PC-3 (cell line): ENCODE measurements at places on chromosomes 11 and 22.

GRCh38 chr11:23995891-23996290, 501.0 kb upstream of the LUZP2 start:
- no peaks in the 10 kb centered on the region for H3K27me3 ChIP-seq
- peak; percentile 44 for DNase-seq
- peaks cover 13% of the 10 kb centered on the region for H3K4me1 ChIP-seq
- H3K4me3 ChIP-seq: no peak overlapping the region

DNA sequence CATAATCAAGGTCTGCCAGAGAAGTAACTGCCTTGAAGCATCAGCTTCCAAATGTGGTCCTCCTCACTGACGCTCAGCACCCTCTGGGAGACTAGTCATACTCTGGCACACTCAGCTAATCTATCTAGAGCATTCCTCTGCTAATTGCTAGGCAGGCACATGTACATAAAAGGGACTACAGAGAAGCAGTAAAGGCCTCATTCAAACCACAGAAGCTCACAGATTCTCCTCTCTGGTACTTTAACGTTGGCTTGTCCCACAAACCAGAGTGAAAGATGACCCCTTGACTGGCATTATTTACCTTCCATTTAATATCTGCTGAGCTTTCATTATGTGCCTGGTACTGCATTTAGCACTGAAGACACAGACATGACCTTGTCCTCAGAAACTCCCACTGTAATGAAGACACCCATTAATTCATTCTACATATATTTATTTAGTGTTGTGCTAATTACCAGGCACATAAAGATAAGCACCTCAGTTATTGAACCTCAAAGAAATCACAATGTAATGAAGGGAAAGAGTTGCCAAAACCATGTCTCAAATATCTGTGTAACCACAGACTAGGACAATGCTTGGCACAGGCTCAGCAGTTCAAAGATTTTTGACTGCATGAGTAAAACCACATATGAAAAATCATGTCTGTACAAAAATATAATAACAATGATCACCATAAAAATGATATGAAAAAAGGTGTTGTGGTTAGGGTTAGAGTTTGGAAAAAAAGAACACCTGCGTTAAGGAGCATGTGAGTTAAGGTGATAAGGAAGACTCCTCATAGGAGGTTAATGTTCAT, 550.4 kb downstream of the DLG2 start:
- peaks cover 16% of the 10 kb centered on the region for H3K4me1 ChIP-seq
- no peaks in the 10 kb centered on the region for H3K36me3 ChIP-seq
- peak overlapping the region; percentile 9; the same call in 1 of the 2 replicates for H3K27ac ChIP-seq
- peak; percentile 91 for DNase-seq

DNA sequence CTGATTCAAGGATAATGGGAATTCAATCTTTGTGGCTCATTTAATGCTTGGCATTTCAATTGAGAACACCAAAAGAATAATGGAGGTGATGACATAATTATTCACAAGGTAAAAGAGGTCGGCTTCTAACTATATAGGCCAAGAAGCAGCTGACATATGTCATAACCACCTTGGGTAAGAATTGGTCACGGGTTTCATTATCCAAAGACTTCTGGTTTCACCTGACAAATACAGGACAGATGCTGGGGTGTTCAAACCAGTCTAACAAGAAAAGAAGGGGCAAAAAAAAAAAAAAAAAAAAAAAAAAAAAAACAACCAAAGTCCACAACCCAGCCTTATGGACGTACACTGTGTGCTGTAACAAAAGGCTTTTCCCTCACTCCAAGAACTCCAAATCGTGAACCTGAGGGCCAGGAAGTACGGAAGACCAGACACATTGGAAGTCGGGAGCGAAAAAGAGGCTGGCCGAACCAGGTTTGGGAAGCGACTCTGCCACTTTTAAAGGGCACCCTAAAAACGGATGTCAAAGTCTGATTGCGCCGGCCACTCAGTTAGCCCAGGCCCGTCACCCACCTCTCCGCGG, 385 bp downstream of the HARBI1 start:
- H3K36me3 ChIP-seq: no peaks in the 10 kb centered on the region
- DNase-seq: no peak
- peaks cover 15% of the 10 kb centered on the region for H3K4me1 ChIP-seq
- no peaks in the 10 kb centered on the region for H3K27me3 ChIP-seq

GRCh38 chr11:92789761-92790160, 179.7 kb upstream of the MTNR1B start:
- H3K27ac ChIP-seq: no peak overlapping the region
- DNase-seq: no peak
- H3K4me3 ChIP-seq: no peak overlapping the region
- H3K4me1 ChIP-seq: no peaks in the 10 kb centered on the region

DNA sequence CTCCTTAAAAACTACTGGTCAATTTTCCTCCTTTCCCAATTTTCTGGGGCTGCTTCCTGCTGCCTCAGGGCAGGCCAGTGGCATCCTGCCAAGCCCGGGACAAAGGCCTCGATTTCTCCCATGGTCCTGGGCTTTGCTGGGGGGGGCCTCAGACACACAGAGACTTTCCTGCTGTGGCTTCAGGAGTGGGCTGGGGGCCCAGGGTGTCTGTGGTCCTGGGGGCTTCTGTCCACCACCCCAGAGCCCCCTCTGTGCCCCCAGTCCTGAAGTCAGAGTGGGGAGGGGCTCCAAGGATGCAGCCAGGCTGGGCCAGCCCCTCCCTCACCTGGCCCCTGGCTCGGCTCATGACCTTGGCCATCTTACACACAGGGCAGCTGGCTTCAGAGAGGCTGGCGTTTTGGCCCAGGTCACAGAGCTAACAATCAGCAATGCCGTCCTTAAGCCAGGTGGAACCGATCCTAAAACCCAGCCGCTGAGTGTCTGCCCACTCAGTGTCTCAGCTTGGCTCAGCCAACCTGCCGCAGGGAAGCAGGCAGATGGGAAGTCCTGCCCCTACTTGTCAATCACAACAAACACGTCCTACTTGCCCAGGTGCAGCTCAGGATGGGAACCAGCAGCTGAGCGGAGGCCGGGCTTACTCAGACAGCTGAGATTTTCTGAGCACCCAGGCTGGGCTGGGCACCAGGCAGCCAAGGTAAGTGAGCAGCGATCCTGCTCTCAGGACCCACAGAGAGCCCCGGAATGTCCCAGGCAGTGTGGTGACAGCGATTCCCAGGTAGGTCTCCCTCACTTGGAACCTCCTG, 34.6 kb downstream of the OSBPL5 start:
- no peaks in the 10 kb centered on the region for H3K27me3 ChIP-seq
- DNase-seq: peak; percentile 51
- H3K4me1 ChIP-seq: peaks cover 13% of the 10 kb centered on the region
- H3K27ac ChIP-seq: no peak overlapping the region
- H3K4me3 ChIP-seq: no peak overlapping the region
- H3K36me3 ChIP-seq: no peaks in the 10 kb centered on the region

DNA sequence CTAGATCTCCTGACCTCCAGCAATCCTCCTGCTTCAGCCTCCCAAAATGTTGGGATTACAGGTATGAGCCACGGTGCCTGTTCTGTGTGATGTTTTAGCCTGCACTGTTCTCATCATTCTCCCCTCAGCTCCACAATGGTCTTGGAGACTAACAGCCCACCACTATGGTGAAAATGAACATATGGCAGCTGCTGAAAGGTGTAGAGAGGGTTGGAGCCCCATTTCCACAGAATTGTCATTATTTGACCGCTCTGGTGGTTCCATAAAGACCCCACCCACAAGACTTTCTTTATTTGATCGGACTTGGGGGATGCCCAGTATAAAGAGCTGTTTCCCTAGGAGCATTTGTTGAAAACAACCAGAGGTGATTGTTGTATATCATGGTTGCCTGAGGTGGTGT, 67.9 kb upstream of the SEPTIN5 start:
- H3K4me1 ChIP-seq: no peaks in the 10 kb centered on the region
- no peak for DNase-seq
- H3K4me3 ChIP-seq: no peak overlapping the region
- H3K27me3 ChIP-seq: 0 out of 2 replicates have a peak, but pooled peaks cover 4% of the 10 kb centered on the region

DNA sequence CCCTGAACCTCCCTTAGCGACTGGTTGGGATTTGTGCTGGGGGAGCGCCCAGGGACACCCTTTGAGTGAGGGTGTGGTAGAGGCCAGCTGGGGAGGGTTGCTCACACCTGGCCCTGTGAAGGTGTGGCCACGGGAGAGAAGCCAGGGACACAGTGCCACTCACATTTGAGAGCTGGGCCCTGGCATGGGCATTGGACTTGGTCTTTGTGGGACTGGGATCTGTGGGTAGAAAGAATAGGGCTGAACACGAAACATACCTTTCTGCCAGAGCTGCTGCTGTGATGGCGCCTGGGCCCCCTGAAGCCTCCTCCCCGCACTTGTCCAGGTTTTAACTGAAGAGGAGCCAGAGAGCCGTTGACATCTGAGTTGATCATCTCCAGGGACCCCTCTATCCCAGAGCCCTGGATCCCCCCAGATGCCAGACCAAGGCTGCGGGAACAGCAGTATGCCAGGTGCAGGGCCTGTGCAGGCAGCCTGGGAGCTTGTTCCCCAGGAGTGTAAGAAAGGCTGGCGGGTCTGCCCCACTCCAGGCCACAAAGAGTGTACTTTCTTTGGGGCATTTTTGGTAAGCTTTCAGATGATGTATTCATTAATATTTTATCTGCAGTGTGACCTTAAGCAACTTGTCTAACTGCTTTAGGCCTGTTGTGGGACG, 284.1 kb downstream of the TBC1D22A start:
- H3K4me3 ChIP-seq: no peak overlapping the region
- H3K27me3 ChIP-seq: no peaks in the 10 kb centered on the region
- no peak for DNase-seq
- H3K4me1 ChIP-seq: no peaks in the 10 kb centered on the region

- peaks cover 5% of the 10 kb centered on the region; the same call in 1 of the 2 replicates for H3K4me1 ChIP-seq
- H3K4me3 ChIP-seq: no peak within 1 kb of the TSS
- no peak within 1 kb of the TSS for H3K27ac ChIP-seq
- H3K27me3 ChIP-seq: no peaks in the 10 kb centered on the region
- DNase-seq: no peak
These were observed at the start of gene OSM for GRCh38 chr22:30266445-30267381. OSM (minus strand) TSS chr22:30266851; CDS start chr22:30266799, 52 bp downstream.

DNA sequence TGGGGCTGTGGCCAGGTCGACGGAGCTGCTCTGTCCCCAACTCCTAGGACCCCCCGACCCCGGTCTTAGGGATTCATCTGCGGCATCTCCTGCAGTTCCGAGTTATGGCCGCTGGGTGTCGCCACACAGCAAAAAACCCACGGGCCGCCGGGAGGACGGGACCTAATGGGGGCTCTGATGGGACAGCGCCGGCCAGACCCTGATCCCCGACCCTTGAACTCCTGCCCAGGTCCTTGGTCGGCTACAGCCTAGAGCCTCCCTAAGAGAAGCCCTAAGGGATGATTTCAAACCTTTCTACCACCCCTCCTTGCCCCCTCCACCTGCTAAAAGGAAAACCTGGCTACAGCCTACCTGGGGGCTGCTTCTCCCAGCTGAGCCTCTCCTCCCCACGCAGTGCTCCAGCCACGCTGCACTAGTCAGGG, 30.8 kb upstream of the LRRC10B start:
- DNase-seq: peak; percentile 64
- H3K4me1 ChIP-seq: peaks cover 15% of the 10 kb centered on the region; the same call in 1 of the 2 replicates
- no peaks in the 10 kb centered on the region for H3K27me3 ChIP-seq
- no peak overlapping the region for H3K4me3 ChIP-seq

GRCh38 chr11:66100272-66101065, 30.4 kb downstream of the PACS1 start:
- no peaks in the 10 kb centered on the region for H3K36me3 ChIP-seq
- no peaks in the 10 kb centered on the region for H3K27me3 ChIP-seq
- DNase-seq: no peak

DNA sequence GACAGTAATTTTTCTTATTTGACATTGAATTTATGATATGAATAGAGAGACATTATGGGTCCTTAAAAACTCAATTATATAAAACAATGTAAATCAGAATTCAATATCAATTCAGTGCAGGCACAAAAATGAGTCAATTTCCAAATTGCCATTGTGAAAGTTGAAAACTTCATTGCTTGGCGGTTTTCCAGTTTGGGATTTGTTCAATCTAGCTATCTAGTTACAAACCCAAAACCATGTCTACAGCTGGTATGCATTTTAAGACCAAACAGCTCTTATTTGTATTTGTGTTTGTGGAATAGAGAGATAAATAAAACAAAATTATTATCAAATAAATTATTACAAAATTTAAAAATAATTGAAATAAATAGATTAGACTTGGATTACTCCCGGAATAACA, 1206.6 kb upstream of the RAG2 start:
- no peak overlapping the region for H3K4me3 ChIP-seq
- no peak overlapping the region for H3K27ac ChIP-seq
- H3K27me3 ChIP-seq: no peaks in the 10 kb centered on the region

GRCh38 chr11:125603207-125603606, 10.6 kb downstream of the STT3A start:
- H3K27me3 ChIP-seq: no peaks in the 10 kb centered on the region
- no peak overlapping the region for H3K4me3 ChIP-seq
- H3K4me1 ChIP-seq: no peaks in the 10 kb centered on the region
- no peak overlapping the region for H3K27ac ChIP-seq
- no peak for DNase-seq

DNA sequence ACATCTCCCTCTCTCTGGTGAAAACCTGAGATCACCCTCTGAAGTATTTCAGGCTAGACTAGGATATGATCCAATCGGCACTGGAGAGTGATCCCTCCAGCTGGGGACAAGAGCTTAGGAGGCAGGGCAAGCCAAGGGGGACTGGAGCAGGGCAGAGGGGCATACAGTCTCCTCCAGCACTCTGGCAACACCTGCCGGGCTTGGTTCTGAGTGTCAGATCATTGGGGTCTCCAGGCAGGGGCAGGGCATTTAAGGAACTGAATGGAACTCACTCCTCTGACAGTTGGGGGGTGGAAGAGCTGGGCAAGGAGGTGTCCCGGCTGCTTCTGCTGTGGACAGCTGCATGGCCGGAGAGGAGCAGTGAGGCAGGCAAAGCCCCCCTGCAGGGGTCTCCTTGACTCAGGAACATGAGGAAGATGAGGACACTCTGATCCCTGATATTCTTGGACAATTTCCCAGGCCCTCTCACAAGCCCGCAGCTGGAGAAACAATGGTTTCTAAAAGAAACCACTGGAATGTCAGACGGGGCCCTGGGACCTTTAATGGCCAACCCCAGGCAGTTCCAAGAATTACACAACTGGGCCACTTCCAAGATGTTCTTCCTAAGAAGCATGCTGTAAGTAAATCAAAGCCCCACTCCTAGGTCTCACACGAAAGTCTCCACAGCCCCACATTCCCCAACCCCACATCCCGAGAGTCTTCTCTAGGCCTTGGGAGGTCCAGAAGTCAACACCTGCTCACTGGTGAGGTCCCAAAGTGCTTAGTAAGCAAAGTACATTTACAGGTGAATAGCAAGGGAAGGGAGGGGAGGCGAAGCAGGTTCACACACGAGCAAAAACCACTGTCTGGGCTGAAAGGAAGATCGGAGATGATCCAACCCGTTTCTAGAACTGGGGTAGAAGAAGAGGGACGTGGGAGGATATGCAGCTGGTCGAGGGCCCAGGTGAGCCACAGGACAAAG, 1.2 kb upstream of the CCDC86 start:
- H3K4me1 ChIP-seq: peaks cover 35% of the 10 kb centered on the region
- peak; percentile 21 for DNase-seq
- H3K27me3 ChIP-seq: no peaks in the 10 kb centered on the region
- H3K36me3 ChIP-seq: no peaks in the 10 kb centered on the region
- no peak overlapping the region for H3K27ac ChIP-seq
- no peak overlapping the region for H3K4me3 ChIP-seq

DNA sequence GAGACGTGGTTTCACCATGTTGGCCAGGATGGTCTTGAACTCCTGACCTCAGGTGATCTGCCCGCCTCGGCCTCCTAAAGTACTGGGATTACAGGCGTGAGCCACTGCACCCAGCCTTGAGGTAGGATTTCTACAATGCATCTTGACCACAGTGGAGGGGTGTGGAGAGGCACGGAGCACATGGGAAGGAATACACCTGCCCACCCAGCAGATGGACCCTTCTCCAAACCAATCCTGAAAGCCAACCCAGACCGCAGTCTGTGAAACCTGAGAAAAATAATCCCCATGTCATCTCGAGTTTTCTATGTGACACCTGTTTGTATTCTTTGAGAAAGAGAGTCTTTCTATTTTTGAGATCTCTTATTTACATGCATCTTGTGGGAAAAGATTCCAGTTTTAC, 32.5 kb downstream of the LGR4 start:
- 0 out of 2 replicates have a peak, but pooled peaks cover 6% of the 10 kb centered on the region for H3K4me1 ChIP-seq
- H3K4me3 ChIP-seq: no peak overlapping the region
- H3K27me3 ChIP-seq: no peaks in the 10 kb centered on the region
- H3K36me3 ChIP-seq: no peaks in the 10 kb centered on the region
